LHCN-M2 (cell line): ENCODE measurements at places on chromosomes 13 and 19.

DNA sequence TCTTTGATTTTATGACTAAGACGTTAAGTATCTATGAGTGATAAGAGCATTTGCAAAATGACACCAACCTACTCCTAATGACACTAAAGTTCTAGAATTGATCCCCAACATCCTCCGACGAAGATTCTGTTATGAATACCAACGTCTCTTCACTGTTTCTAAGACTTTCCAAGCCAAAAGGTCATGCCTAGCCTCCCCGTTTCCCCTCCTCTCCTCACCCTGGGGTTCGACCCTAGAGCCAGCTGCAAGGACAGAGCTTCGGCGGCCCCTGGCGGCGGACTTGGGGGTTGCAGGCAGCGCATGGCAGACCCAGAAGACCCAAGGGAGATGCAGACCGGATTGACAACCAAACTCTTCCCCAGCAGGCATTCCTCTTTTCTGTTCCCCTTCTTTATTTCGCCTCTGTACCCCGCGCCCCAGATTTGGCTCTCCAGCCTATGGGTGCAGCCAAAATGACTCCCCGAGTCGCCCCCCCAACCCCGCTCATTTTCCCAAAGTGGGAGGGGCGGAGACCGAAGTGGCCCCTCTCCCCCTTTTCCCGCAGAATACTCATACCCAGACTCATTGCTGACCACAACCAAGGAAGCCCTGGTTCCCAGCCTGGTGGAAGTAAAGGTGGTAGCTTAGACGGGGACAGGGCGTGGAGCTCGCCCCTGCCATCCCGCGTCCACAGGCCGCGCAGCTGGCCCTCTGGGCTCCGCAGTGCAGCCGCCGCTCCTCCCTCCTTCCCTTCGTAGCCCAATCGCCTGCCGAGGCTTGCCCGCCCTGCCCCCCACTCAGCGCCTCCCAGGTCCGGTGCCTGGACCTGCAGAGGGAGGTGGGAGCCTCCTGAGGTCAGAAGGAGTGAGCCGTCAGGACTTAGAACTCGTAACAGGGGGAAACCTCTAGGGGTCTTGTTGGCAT, 4.1 kb upstream of the EML2 start:
- peak; percentile 77 for DNase-seq

DNA sequence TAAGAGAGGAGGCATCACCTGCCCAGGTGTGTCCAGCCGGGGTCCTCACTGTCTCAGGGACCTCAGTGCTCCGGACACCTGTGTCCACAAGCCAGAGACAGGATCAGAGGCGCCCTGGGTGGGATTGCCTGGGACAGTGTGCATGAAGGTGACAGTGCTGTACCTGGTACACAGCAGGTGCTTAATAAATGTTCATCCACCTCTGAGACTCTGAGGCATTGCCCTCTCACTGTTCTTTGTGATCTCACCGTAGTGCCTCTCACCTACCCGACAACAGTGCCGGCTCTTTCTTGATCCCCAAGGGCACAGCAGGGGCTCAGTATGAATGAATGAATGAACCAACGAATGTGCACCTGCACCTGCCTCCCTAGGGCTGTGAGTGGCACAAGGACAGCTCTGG, 9.2 kb downstream of the RDH13 start:
- no peak for DNase-seq

DNA sequence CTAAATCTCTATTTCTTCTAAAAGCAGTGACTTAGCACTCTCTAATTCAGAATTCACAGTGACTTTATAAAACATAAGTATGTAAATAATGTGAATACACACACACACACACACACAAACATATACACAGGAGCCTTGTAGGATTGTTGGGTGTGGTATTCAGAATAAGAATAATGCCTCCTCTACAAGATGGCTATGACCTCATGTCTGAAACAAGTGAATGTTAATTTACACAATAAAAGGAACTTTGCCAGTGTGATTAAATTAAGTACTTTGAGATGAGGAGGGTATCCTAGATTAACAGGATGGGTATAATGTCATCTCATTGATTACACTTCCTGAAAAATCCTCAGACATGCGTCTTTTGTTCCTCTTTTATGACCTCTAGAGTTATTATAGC, 234.6 kb downstream of the SLITRK6 start:
- no peak for DNase-seq

- DNase-seq: no peak
Measured at GRCh38 chr19:51094696-51095279, 12.1 kb upstream of the KLK14 start.

- no peak for DNase-seq
Measured at GRCh38 chr19:29120466-29120865, 92.5 kb downstream of the UQCRFS1 start.
